ENCODE measurements at places on chromosomes 6 and 20.

DNA sequence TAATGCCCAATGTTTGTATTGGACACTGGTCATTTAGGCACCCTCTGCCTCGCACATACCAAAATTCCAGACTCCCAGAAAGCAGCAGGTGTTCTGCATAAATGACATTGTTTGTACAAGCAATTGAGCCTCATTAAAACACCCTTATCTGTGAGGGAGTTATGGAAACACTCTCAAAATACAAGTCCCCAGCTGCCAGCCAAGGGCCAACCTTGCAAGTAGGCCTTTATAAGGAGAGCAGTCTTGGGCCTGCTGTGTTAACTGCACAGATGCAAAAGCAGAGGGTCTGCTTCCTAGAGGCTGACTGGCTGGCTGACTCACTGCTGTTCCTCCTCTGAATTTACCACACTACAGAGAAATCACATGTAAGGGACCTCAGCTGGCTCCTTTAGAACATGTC, 150.4 kb upstream of the HMGN3 start:
- no peaks in the 10 kb centered on the region for H3K4me1 ChIP-seq
- no peaks in the 10 kb centered on the region for H3K27me3 ChIP-seq
- no peak for DNase-seq

DNA sequence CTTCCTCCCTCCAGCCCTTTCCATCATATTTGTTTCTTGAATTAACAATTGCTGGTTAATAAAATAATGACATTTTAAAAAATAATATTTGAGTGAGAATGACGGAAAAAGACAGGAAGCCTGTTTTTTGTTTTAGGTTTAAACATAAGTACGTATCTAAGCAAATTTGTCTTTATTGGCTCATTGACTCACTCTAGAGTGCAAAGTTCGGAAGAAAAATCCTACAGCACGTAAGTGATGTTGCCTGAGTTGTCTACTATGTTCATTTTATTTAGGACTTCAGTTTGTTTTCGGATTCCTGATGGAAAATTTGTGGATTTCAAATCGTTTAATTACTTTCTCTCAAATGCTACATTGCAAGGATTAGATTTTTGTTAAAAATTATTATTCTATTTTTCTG, 1435.7 kb upstream of the ADGRB3 start:
- H3K4me3 ChIP-seq = no peak overlapping the region
- no peaks in the 10 kb centered on the region for H3K36me3 ChIP-seq
- no peaks in the 10 kb centered on the region for H3K4me1 ChIP-seq
- no peak overlapping the region for H3K27ac ChIP-seq

DNA sequence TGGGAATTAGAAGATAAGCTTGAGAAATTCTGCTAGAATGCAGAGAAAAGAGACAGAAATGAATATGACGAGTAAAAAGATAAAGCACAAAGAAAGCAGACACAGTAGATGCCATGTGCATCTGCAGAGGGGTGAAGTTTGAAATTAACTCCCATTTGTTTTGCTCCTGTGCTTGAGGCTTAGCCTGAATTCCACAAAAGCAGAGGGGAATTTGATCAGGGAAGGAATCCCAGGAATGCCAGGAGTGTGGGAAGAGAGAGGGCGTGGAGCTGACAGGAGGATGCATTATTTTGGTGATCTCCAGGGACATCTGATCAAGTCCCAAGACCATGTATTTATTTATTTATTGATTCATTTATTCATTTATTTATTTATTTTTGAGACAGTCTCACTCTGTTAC, 55.6 kb downstream of the SLC22A1 start:
- H3K4me3 ChIP-seq = no peak overlapping the region
- no peak overlapping the region for H3K27ac ChIP-seq
- no peaks in the 10 kb centered on the region for H3K36me3 ChIP-seq
- no peak for DNase-seq

GRCh38 chr6:123848347-123848746, 44.7 kb downstream of the NKAIN2 start:
- H3K27me3 ChIP-seq = no peaks in the 10 kb centered on the region
- no peaks in the 10 kb centered on the region for H3K4me1 ChIP-seq
- no peak overlapping the region for H3K27ac ChIP-seq
- DNase-seq = no peak

- peak overlapping the region; percentile 92 for H3K27ac ChIP-seq
- DNase-seq = peak; percentile 82
- H3K27me3 ChIP-seq = no peaks in the 10 kb centered on the region
- H3K4me1 ChIP-seq = peaks cover 20% of the 10 kb centered on the region
- H3K4me3 ChIP-seq = peak overlapping the region; percentile 30
Measured at GRCh38 chr6:26103770-26104456, 16.7 kb downstream of the HFE start.

DNA sequence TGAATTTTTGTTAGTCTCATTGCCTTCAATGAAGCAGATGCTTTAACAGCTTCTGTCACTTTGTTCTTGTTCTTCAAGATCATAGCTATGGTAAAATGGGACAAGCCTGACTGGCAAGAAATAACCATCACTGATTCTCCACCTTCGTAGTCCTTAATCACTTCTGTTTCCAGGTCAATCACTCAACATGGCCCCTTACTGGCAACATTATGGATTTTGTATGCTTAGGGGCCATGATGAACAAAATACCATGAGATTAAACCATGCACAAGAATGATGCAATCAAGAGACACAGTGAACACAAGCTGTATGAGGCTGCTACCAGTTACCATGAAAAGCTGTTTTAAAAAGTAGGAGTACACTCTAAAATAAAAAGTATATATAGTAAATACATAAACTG, 32.8 kb downstream of the ADNP start:
- H3K36me3 ChIP-seq = peaks cover 90% of the 10 kb centered on the region
- no peaks in the 10 kb centered on the region for H3K27me3 ChIP-seq
- no peak for DNase-seq

- H3K36me3 ChIP-seq = no peaks in the 10 kb centered on the region
- H3K4me1 ChIP-seq = no peaks in the 10 kb centered on the region
- no peak overlapping the region for H3K4me3 ChIP-seq
- H3K27ac ChIP-seq = no peak overlapping the region
- DNase-seq = no peak
Measured at GRCh38 chr6:3960754-3961361, 111.7 kb downstream of the FAM50B start.

DNA sequence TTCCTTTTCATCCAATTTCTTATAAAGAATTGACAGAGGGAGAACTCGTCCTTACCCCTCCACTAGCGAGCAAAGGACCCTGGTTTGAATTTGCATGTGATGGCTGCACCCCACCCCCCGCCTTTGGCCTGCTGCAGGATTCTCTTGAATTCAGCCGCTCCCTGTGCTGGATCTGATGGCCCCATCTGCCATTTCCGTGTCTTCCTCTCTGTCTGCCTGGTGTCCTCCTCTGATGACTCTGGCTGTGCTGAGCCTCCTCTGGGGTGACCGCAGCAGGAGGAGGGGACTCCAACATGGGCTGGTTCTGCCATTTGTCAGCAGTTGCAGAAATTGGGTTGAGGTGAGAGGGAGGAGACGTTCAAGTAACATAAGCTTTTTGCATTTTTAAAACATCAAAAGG, 188.8 kb downstream of the DLL1 start:
- no peaks in the 10 kb centered on the region for H3K4me1 ChIP-seq
- no peak overlapping the region for H3K4me3 ChIP-seq
- H3K36me3 ChIP-seq = no peaks in the 10 kb centered on the region
- no peak for DNase-seq
- H3K27me3 ChIP-seq = peaks cover 61% of the 10 kb centered on the region
- H3K27ac ChIP-seq = no peak overlapping the region

DNA sequence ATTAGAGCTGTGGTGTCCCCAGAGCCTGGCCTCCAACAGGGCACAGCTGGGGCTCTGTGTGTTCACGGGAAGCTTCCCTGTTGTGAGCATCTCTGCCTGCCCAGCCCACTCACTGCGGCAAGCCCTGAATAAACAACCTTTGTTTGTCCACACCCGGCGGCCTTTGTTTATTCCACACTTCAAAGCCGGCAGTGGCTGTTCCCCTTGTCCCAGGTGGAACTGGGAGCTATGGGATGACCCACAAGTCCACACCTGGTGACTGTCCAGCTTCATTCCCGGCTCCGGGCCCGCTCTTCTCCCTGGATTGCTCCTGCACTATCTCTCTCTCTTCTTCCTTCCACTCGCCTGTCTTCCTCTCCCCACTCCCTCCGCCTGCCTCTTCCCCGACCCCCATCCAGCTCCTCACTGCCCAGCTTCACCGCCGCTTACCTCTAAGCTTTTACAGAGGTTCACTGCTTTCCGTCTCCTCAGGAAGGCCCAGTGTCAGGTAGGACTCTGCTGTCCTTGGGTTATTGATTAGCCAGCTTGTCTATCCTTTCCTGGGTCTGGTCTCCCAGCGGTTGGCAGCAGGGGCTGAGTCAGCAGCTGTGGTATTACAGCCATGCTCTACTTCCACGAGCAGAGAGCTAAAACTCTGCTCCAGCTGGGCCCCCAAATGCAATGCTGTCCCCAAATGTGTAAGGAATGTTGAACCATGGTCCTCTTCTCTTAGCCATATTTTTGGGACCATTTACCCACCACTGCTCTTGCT, 17.8 kb downstream of the DACT2 start:
- H3K27ac ChIP-seq = no peak overlapping the region
- no peak for DNase-seq
- peaks cover 63% of the 10 kb centered on the region for H3K27me3 ChIP-seq
- H3K4me1 ChIP-seq = no peaks in the 10 kb centered on the region
- H3K36me3 ChIP-seq = no peaks in the 10 kb centered on the region

GRCh38 chr6:150691463-150691862, 91.8 kb downstream of the PLEKHG1 start:
- no peak for DNase-seq
- no peak overlapping the region for H3K27ac ChIP-seq
- H3K4me3 ChIP-seq = no peak overlapping the region
- H3K27me3 ChIP-seq = peaks cover 19% of the 10 kb centered on the region
- H3K4me1 ChIP-seq = no peaks in the 10 kb centered on the region
- no peaks in the 10 kb centered on the region for H3K36me3 ChIP-seq

DNA sequence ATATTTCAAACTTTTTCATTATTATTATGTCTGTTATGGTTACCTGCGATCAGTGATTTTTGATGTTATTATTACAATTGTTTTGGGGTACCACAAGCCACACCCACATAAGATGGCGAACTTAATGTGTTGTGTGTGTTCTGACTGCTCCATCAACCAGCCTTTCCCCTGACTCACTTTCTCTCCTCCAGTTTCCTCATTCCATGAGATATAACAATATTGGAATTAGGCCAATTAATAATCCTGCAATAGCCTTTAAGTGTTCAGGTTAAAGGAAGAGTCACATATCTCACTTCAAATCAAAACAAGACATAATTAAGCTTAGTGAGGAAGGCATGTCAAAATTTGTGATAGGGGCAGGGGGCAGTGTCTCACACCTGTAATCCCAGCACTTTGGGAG, 16.3 kb upstream of the POPDC3 start:
- no peaks in the 10 kb centered on the region for H3K36me3 ChIP-seq
- no peaks in the 10 kb centered on the region for H3K4me1 ChIP-seq
- DNase-seq = no peak
- H3K27ac ChIP-seq = no peak overlapping the region
- H3K4me3 ChIP-seq = no peak overlapping the region
- H3K27me3 ChIP-seq = peaks cover 4% of the 10 kb centered on the region

DNA sequence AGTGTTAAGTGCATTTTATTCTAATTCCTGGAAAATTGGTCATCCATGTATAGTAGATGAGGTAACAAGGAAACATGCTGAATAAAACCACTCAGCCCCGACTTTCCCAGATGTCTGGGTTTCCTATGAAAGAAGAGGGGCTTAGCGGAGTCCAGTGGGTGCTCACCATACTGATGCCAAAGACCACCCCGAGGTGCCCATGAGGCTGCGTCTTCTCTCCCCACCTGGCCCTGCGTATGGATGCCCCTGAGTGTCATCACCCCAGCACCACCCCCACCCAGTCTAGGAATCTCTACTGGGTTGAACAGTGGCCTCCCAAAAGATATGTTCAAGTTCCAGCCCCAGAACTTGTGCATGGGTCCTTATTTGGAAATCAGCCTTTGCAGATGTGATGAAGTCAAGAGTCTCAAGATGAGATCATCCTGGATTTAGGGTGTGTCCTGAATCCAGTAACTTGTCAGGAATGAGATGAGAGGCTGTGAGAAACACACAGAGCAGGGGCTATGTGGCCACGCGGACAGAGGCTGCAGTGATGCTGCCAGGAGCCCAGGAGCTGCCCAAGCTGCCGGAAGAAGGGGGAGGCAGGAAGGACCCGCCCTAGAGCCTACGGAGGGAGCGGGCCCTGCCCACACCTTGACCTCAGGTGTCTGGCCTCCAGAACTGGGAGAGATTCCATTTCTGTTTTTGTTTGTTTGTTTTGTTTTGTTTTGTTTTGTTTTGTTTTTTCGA, 124.6 kb upstream of the CDH4 start:
- no peaks in the 10 kb centered on the region for H3K27me3 ChIP-seq
- no peaks in the 10 kb centered on the region for H3K4me1 ChIP-seq

- DNase-seq = no peak
- no peaks in the 10 kb centered on the region for H3K4me1 ChIP-seq
- no peak overlapping the region for H3K4me3 ChIP-seq
- no peaks in the 10 kb centered on the region for H3K27me3 ChIP-seq
- no peaks in the 10 kb centered on the region for H3K36me3 ChIP-seq
Measured at GRCh38 chr6:77474973-77475372, 11.7 kb upstream of the HTR1B start.

DNA sequence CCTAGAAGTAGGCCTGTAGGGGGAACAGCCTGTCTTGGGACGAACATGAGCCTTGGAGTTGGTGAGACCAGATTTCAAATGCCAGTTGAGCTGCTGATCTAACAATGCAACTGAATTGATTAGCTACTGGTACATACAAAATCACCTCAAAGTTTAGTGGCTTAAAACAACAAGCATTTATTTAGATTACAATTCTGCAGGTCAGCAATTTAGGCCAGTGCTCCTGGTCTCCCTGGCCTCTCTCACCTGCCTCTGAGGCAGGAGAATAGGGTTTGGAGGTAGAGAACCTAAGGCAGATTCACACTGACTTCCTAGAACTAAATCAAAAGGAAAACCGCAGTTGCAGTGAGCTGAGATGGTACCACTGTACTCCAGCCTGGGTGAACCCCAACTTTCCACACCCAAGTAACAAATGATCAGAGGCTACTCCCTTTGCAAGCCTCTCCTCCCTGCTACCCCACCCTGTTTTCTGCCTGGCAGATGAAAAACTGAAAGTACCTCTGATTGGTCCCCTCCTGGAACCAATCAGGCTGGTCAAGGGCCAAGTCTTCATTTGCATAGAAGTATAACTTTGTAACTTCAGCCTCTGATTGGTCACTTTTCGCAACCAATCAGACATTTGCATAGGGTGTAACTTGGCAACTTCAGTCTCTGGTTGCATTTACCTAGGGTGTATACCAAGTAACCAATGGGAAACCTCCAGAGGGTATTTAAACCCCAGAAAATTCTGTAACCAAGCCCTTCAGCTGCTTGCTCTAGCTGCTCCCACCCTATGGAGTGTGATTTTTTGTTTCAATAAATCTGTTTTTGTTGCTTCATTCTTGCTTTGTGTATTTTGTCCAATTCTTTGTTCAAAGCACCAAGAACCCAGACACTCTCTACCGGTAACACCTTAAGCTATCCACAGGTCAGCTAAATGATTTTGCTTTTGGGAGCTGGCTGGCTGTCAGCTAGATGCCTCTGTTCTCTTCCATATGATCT, 8.1 kb upstream of the UBR2 start:
- H3K27me3 ChIP-seq = no peaks in the 10 kb centered on the region
- no peak overlapping the region for H3K27ac ChIP-seq
- DNase-seq = no peak
- no peak overlapping the region for H3K4me3 ChIP-seq
- no peaks in the 10 kb centered on the region for H3K36me3 ChIP-seq

- H3K36me3 ChIP-seq = peaks cover 5% of the 10 kb centered on the region
- no peak overlapping the region for H3K4me3 ChIP-seq
- H3K27me3 ChIP-seq = no peaks in the 10 kb centered on the region
- H3K4me1 ChIP-seq = peaks cover 63% of the 10 kb centered on the region
- peak; percentile 55 for DNase-seq
- H3K27ac ChIP-seq = no peak overlapping the region
Measured at GRCh38 chr6:42046464-42047212, 3.7 kb upstream of the TAF8 start.

All from K562 (cell line).